ENCODE measurements at places on chromosomes 3 and 15. TPM values are rescaled to one million over a fixed set of nuclear protein-coding genes. Genes with fewer than 3 reads are reported as not detected.

Gene MYO1E
- polyA plus RNA-seq = 44.6 TPM

Gene C15orf62
- polyA plus RNA-seq = 0.05 TPM

Gene MESP2
- polyA plus RNA-seq = 0.22 TPM

Gene TP63
- not detected for polyA plus RNA-seq

Gene MCF2L2
- polyA plus RNA-seq = not detected

Gene EFCAB12
- polyA plus RNA-seq = 0.19 TPM

Gene TGM5
- polyA plus RNA-seq = not detected

Gene C15orf61
- 3.2 TPM for polyA plus RNA-seq

Gene TM4SF18
- polyA plus RNA-seq = not detected

Gene SLC28A2
- not detected for polyA plus RNA-seq

Gene LCTL
- polyA plus RNA-seq = 7.0 TPM

Gene THPO
- 0.06 TPM for polyA plus RNA-seq

Gene CEP70
- polyA plus RNA-seq = 14.6 TPM

Gene GOLGA6B
- not detected for polyA plus RNA-seq

Gene RETNLB
- polyA plus RNA-seq = not detected

Gene CIB2
- polyA plus RNA-seq = 2.7 TPM
